ENCODE measurements at places on chromosomes 1 and 21.

- DNase-seq: no peak
Measured at GRCh38 chr1:8976896-8977450, 31.3 kb downstream of the CA6 start.

DNA sequence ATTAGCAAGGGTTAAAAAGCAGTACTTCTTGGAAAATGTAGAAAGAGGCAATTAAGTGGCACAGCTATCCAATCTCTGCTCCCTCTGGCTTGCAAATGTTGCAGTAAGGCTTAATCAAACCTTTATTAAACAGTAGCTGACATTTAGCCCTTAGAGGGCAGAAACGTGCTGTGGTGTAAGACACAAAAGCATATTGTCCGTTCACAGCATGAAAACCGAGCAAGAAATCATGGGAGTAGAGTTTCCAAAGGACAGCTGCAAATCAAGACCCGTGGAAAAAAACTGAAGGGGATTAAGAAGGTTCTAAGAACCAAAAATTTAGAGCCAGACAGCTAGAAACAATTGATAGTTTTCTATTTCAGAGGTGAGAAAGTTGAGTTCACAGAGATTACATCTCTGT lies 13.1 kb downstream of the ZP4 start:
- DNase-seq: no peak

DNA sequence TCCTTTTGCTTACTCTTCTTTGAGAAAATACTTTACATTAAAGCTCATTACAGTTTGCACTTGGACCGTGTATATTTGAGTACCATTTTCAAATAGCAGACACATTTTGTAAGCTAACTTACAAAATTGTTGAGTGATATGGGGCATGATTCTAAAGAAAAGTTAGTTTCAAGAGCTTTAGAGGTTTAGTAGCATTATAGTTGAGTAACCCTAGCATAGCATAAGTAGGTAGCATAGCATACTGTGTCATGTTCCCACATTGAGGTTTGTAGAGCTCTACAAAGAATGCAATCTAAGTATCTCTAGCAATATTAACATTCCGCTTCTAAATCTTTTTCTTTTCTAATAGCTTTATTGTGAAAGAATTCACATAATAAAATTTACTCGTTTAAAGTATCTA lies 92.0 kb downstream of the ITSN1 start:
- no peak for DNase-seq

- no peak for DNase-seq
Measured at GRCh38 chr1:2564815-2565374, 8.7 kb downstream of the TNFRSF14 start.

DNA sequence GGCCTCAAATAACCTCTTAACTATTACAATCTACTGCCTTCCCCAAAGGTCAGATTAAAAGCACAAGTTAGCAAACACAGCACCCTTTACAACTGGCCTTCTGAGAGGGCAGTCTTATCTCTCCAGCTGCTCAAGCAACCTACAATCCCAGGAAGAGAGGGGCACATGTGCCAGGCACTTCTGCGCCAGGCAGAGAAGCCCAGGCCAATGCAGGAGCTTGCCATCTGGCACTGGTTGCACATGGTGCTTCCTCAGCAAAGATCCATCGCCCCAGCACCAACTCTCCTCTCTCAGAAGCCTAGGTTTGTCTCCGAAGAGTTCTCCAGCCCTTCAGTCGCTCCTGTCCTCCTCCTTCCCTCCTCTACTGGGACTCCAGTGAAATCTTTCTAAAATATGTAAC lies 2.5 kb downstream of the STK40 start:
- DNase-seq: no peak

DNA sequence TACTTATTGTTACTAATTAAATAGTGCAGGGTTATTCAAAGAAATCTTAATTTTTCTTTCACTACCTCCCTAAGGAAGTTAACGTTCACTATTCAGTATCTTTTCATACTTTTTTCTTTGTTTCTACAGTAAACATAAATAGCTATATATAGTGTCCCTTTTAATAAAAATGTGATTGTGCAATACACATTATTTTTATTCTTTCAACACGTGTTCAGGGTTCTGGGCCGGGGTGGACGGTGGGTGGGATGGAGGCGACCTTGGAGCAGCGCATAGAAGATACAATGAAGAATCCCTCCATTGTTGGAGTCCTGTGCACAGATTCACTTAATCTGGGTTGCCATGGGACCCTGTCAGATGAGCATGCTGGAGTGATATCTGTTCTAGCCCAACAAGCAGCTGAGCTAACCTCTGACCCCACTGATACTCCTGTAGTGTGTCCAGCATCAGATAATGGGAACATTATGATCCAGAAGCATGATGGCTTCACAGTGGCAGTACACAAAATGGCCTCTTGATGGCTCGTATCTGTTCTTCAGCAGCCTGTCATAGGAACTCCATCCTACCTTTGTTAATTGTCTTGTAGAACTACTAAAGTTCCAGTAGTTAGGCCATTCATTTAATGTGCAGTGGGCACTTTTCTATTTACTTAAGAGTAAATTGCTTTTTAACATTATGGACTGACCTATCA lies 155.9 kb upstream of the L1TD1 start:
- DNase-seq: no peak

- no peak for DNase-seq
Measured at GRCh38 chr1:215606564-215607168, 39.6 kb downstream of the KCTD3 start.

Data from midbrain (tissue), 1 donor.